ENCODE measurements at places on chromosomes 4 and X. TPM values are rescaled to one million over a fixed set of nuclear protein-coding genes. Genes with fewer than 3 reads are reported as not detected.

GRCh38 chrX:11341274-11342201 is 48.3 kb downstream of the AMELX start:
- DNase-seq, result no peak
- no peaks in the 10 kb centered on the region for H3K4me1 ChIP-seq
- no peak overlapping the region for H3K27ac ChIP-seq
- H3K27me3 ChIP-seq, result no peaks in the 10 kb centered on the region
- H3K36me3 ChIP-seq, result no peaks in the 10 kb centered on the region

GRCh38 chr4:29052266-29052665 is 1667.9 kb upstream of the PCDH7 start:
- peaks cover 29% of the 10 kb centered on the region for H3K4me1 ChIP-seq
- peaks cover 5% of the 10 kb centered on the region for H3K27me3 ChIP-seq
- no peak overlapping the region for H3K4me3 ChIP-seq

DNA sequence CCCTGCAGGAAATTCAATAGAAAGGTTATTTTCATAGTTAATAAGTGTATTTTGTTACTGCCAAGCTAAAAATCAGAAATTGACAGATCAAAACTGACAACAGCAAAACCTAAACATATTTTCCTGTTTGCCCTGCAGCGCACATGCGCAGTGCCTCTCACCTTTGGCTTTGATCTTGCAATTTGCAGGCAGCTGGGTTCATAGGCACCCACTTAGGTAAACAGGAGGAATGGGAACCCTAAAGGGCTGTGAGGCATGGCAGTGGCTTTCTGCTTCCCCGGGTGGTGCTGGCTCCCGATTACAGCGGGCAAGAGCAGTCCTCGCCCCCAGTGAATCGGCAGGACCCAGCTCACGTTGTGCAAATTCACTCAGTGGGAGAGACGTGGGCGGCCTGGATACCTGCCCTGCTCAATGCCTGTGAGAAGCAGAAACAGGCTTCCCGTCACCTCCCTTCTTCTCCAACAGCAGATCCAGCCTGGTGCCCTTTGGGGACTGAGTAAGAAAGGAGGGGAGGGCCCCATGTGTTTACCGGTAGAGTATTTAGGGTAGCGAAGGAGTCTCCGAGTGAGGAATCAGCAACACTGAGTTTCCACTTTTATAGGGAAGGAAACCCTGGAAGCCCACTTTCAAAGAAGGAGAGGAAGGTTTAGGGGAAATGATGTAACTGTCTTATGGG is 25.7 kb downstream of the CCKAR start:
- peaks cover 3% of the 10 kb centered on the region for H3K36me3 ChIP-seq
- peaks cover 11% of the 10 kb centered on the region for H3K27me3 ChIP-seq
- no peak for DNase-seq
- H3K27ac ChIP-seq, result no peak overlapping the region
- no peaks in the 10 kb centered on the region for H3K4me1 ChIP-seq
- no peak overlapping the region for H3K4me3 ChIP-seq

DNA sequence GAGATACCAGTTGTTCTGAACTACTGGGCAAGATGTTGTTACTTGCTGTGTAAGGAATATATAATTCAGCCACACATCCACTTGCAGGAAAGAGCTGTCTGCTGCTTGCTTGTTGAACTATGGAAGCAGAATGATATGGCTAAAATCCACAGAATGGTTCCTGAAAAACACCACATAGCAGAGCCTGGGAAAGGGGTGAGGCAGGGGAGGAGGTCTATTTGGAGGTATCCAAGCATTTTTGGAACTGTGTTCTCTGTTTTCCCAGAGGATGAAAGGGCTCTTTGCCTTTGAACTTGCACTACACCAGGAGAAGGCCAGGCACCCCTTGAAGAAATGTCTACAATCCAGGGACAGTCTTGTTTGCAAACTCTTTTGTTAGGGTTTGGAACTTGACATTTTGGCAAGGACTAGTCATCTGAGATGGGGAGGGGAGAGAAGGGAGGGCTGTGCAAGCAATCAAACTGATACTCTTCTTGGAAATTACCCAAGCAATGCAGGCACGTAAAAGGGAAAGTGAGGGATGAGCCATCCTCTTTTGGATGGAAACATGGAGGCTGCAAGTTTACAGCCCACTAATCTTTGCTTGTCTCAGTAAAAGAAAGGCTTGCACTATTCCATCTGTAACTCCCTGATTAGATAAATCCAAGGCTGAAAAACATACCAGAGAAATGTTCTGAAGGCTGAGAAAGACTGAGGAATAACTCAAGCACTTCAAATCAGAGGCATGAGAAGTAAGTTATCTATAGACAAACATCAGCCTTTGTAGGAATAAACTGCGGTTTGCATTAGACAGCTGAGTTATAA is 141.0 kb downstream of the TSPAN5 start:
- H3K27me3 ChIP-seq, result peaks cover 2% of the 10 kb centered on the region
- H3K36me3 ChIP-seq, result peaks cover 4% of the 10 kb centered on the region
- H3K4me3 ChIP-seq, result no peak overlapping the region
- no peak overlapping the region for H3K27ac ChIP-seq
- H3K4me1 ChIP-seq, result peaks cover 32% of the 10 kb centered on the region

- no peaks in the 10 kb centered on the region for H3K4me1 ChIP-seq
- no peaks in the 10 kb centered on the region for H3K27me3 ChIP-seq
- H3K27ac ChIP-seq, result no peak overlapping the region
- H3K4me3 ChIP-seq, result no peak overlapping the region
Observed at GRCh38 chr4:174581901-174582300, 59.6 kb upstream of the HPGD start.

- H3K27ac ChIP-seq, result no peak overlapping the region
- peaks cover 12% of the 10 kb centered on the region for H3K27me3 ChIP-seq
- H3K36me3 ChIP-seq, result no peaks in the 10 kb centered on the region
- H3K4me3 ChIP-seq, result no peak overlapping the region
- DNase-seq, result no peak
- H3K4me1 ChIP-seq, result no peaks in the 10 kb centered on the region
Observed at GRCh38 chr4:6771229-6771671, 11.3 kb upstream of the KIAA0232 start.

DNA sequence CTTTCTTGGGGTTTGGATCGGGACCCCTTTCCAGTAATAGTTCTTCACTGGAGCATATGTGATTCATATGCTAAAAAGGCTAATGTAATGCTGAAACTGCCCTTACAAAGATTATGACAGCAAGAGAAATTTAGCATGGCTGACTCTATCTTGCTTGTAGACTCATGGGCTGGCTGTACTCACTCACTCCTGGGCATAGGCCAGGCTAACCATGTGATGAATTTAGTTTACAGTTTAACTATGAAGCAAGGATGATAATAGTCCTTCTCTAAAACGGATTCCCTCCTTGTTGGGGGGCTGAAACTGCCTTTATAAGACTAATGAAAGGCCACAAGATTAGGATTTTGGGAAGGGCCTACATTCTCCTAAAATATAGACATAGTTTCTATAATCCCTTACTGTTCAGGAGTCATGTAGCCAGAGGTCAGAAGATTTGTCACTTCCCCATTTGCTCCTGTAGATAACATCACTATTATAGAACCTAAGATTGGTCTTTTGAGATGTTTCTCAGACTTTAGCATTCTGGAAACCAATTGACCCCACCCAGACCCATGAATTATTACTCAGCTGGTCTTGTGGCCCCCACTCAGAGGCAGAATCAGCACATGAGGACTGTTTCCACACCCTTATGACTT is 20.8 kb upstream of the CEP135 start:
- no peak overlapping the region for H3K27ac ChIP-seq
- no peak for DNase-seq
- no peaks in the 10 kb centered on the region for H3K36me3 ChIP-seq

GRCh38 chr4:144338148-144338547 is 197.6 kb upstream of the GYPA start:
- H3K36me3 ChIP-seq, result no peaks in the 10 kb centered on the region
- H3K4me3 ChIP-seq, result no peak overlapping the region
- DNase-seq, result no peak

The HSD17B13 gene
- total RNA-seq, result not detected

The MAGEE2 gene
- not detected for total RNA-seq

The FMR1NB gene
- total RNA-seq, result not detected

The NXF2B gene
- 1.5 TPM for total RNA-seq

All from endothelial cell (in vitro differentiated cells).